ENCODE measurements at places on chromosomes 11 and 22.

DNA sequence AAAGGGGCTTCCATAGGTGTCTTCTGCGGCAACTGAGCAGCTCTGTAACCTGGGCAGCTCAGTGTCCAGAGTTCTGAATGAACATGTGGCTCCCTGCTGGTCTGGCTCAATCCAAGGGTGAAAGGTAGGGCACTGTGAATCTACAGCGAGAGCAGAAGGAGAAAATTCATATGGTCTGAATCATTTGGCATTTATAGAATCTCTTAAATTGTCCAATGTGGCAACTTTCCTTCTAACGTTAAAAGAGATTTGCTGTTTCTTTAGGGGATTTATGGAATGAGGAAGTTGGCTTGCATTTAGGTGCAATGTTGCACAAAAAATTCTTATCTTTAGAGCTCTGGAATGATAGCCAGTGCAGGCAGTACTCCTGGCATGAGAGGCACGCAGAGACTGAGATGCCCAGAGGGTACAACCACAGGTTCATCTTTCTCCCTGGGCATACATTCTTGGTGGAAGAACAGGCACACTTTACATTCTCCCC is 17.0 kb downstream of the ATXN10 start:
- peak; percentile 62 for DNase-seq

DNA sequence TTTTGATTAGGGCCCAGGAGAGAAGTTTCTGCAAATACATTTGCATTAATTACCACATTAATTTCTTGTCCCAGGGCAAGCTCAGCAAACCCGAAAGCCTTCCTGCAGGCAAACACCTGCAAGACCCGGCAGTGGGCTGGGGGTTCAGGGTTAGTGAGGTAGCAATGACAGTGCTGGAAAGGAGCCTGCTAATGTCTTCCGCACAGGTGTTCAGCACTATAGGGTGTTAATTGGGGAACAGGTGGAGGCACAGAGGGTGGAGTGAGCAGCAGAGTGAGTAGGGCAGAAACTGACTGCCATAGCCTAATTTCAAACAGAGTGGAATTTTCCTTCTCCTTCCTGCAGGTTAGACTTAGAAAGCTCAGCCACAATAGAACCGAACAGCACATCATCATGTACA is 50.9 kb upstream of the UBASH3B start:
- DNase-seq = no peak

- DNase-seq = no peak
Observed at GRCh38 chr11:132088551-132088950, 718.1 kb downstream of the NTM start.

DNA sequence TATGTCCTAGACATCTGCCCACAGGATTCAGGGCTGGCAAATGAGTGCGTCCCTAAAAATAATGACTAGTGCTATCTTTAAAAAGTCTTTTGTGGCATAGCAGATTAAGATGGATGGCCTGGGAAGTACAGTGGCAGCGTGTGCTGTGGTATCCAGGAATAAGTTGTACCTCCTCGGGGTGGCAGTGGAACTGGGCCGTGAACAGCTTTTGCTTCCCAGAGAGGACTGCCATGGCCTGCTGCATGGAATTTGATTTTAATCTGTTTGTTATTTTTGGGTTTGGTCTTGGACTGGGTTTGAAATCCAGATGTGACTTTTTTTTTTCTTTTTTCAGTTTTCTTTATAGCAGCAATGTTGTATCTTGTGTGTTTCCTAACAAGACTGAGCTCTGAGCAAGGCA is 71.3 kb upstream of the PARVG start:
- DNase-seq = no peak

DNA sequence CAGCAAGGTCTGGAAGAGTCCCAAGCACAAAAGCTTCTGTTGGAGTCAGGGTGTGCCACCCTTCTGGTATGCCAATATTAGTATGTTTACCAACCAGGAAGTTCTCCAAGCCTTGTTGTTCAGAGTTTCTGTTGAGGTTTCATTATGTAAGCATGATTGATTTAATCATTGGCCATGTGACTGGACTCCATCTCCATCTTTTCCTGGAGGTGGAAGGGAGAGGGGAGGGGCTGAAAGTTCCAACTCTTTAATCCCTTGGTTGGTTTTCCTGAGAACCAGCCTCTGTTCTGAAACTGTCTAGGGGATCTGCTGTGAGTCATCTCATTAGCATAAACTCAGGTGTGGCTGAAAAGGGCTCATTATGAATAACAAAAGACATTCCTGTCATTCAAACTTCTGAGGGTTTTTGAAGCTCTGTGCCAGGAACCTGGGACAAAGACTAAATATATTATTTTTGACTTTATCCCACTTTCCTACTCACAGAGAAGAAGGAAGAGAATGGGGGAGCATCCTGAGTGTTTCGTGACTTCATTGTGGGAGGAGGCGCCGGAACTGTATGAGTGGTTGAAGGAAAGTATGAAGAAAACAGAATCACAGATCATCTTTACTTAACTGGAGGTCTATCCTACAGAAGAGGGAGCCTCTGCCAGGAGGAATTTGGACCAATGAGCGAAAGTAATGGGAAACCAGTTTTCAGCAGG is 138.2 kb downstream of the NECTIN1 start:
- no peak for DNase-seq

GRCh38 chr11:116176484-116177005 is 596.2 kb downstream of the BUD13 start:
- DNase-seq = no peak

DNA sequence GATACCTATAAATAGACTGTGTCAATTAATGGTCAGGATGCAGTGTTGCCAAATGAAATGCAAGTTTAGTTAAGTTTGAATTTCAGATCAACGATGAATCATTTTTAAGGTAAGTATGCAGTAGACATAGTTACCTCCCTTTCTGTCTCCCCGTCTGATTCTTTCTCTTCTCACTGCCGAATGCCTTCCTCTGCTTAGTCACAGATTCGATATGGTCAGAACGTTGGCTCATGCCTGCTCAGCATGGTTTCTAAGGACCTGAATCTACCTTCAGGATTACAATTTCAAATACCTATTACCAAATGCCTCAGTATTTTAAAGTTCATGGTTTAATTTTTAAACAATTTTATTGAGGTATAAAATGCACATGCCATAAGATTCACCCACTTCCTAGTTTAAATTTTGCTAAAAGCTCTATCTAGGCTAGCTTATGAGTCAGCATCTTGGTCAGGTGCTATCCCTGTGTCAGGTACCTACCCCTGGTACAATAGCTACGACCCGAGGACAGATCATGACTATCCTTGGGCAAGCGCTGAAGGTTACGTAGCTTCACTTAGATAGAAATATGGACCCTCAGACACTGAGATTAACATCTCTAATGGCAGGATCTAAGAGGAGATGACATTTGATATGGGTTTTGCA is 78.2 kb upstream of the SPON1 start:
- no peak for DNase-seq

- peak; percentile 69 for DNase-seq
Observed at GRCh38 chr11:122642472-122642922, 13.0 kb upstream of the UBASH3B start.

DNA sequence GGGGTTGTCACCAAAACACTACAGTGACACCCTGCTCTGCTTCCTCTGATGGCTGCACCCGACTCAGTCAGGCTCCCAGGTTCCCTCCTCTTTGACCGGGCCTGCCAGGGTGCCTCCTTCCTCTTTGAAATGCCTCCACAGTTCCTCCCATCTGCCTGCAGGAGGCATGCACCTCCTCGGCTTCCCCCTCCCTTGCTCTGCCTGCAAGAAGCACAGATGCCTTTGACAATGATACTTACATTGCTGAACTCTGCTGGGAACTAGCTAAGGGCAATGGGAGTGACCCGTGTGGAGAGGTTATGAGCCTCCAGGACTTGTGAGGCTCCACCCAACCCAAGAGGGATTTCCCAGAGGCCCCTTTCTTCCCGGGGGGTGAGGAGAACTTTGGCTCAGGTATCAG is 674.1 kb downstream of the OPCML start:
- peak; percentile 32 for DNase-seq

DNA sequence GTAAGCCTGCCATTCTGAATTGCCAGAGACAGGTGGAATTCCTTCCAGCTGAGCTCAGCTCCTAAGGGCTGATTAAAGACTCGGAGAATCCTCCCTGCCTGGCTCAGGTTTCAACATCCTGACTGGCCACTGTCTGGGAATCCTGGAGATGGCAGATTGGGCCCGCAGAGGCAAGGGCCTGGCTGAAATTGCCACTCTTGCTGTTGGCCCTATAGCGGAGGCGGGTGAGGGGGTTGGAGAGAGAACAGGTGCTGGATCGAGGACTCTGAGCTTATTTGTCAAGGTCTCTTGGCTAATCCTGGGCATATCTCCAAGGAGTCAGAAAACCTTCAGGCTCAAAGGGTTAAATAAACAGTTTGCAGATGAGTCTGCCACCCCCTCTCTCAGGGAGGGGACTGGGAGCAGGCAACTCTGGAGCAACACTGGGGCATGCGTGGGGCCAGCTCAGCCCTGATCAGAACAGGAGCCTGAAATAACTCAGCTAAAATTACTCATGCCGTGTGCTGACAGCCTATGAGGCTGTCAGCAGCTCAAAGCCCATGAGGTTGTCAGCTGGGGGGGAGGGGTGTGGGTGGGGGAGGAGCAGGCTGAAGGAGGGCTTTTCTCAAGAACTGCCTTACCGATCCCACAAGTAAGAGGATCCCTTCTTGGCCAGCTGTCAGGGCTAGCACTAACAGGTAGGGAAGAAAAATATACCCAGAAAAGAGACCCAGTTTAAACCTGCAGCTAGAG is 14.7 kb upstream of the MFRP start:
- DNase-seq = peak; percentile 88

GRCh38 chr22:49869845-49870712 is 16.4 kb downstream of the ZBED4 start:
- no peak for DNase-seq

DNA sequence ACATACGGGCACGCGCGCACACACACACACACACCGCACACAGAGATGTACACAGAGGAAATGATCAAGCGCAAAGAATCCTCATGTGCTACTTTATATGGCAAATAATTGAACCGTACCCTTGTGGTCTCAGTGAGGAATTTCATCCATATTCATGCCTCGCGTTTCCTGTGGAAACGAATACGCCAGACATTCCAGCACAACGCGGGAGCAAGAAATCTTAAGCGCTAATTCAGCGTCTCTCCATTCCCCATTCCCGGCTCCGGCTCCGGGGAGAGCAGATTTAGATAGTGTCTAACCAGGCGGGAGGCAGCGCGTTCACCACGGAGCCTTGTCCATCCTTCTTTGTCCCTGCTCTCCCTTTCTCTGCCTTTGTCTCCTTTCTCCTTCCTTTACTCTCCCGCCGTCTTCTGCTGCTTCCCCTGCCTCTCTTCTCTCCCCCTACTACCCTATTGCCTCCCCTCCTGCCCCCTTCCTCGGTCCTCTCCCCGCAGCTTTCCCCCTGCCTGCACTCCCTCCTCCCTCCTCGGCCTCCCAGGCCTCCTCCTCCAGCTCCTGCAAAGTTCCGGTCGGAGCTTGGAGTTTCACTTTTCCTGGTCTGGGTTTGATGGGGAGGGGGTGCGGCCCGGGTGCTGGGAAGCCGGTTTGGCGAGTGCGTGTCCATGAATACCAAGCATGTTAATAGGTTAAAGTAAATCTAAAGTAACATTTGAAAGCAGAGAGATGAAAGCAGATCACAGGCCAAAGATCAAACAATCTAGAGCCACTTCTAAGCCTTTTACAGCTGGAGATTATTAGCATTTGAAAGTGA is 579.3 kb downstream of the BUD13 start:
- DNase-seq = peak; percentile 48

- DNase-seq = no peak
Observed at GRCh38 chr11:99260696-99261095, 239.9 kb downstream of the CNTN5 start.

- no peak for DNase-seq
Observed at GRCh38 chr11:45395421-45395820, 109.3 kb upstream of the SYT13 start.

GRCh38 chr11:115848080-115848479 is 343.9 kb upstream of the CADM1 start:
- no peak for DNase-seq

DNA sequence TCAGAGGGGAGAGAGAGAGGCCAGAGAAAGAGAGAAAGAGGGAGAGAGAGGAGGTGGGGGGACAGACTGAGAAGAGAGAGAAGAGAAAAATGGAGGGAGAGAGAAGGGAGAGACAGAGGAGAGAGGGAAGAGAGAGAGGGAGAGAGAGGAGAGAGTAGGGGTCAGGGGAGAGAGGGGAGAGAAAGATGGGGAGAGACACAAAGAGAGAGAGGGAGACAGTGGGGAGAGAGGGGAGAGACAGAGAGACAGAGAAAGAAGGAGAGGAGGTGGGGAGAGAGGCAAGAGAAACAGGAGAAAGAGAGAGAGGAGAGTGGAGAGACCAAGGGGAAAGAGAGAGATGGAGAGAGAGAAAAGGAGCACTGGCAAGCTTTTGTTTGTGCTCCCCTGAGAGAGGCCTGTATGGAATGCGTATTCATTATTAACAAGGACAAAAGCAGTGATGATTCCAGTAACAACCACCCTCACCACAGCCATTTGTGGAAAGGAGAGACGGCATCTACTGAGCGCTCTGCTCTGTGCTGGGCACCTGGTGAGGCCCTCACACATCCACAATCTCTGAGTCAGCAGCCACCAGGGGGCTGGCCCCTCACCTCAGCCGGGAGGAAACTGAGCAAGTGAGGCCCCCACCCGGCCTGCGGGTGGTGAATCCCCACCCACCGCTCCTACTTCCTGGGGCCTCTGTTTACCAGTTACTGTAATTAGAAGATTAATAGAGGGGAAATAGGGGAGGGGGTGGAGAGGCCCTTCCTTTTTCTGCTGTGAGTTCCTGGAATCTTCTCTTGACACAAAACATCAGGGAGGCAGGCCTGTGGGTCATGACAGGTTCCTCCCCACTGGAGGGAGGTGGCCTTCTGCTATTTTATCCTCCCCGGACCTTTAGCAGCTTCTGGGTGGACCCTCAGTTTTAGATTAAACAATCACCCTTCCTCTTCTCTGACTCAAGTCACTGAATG is 14.6 kb upstream of the MIAT start:
- no peak for DNase-seq

GRCh38 chr11:61162092-61162941 is 1.1 kb upstream of the VPS37C start:
- peak; percentile 42 for DNase-seq

DNA sequence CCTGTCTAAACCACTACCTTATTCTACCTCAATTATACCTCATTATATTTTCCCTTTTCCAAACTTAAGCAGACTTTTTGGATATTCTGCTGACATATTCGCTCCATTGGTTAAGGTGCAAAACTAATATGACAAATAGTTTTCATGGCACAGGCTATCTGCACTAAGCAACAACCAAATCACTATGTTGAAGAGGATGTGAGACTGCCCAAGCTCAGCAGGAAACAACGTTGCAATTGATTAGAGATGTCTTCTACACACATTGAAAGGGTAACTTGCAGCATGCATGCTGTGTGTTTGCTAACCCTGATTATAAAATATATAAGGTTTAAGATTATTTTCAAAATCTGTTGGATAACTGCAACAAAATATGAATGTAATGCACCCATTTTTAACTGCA is 61.6 kb downstream of the STK33 start:
- DNase-seq = no peak

DNA sequence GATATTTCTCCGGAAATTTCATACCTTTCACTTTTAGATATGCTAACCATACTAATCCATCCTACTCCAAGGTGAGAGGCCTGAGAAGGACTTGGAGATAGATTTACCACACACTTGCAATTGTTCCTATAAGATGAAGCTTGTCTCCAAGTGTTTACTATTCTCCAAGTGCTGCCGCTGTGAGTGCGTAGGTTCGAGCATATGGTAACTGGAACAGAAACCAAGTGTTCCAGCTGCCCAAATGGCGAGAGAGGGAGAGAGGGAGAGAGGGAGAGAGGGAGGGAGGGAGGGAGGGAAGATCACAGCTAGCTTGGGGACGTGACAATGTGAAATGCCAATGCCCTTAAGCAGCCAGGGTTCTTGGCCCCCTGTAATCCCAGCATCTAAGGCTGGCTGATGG is 21.5 kb downstream of the ASCC2 start:
- no peak for DNase-seq

GRCh38 chr11:125623064-125623463 is 1.9 kb upstream of the CHEK1 start:
- no peak for DNase-seq
